ENCODE measurements at places on chromosomes 5 and 9.

DNA sequence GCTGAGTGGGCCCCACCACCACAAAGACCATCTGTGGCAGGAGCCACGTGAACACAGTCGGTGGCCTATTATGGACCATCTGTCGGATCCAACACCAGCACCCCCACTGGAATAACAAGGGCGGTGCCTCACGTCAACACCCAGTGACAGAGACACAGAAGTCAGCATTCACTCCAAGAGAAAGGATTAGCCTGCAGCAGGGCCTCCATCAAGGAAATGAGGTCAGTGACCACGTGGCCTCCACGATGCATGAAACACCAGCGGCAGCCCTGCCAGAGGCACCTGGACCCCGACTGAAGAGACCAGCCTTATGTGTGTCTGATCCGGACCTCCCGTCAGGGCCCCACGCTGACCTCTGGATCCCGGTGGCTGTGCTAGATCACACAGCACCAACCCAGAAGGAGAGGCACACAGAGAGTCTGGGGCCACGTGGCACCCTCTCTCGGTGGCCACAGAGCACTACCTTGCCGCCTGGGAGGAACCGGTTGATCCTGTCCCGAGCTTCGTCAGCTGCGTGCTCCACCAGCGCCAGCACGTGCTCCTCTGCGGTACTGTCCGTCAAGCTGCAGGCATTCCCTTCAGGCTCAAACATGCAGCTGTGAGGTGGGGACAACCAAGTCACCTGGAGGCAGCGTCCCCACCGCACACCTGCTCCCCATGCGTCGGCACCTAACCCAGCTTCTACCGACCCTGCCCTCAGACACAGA, 9.0 kb downstream of the BRD9 start:
- DNase-seq: no peak

DNA sequence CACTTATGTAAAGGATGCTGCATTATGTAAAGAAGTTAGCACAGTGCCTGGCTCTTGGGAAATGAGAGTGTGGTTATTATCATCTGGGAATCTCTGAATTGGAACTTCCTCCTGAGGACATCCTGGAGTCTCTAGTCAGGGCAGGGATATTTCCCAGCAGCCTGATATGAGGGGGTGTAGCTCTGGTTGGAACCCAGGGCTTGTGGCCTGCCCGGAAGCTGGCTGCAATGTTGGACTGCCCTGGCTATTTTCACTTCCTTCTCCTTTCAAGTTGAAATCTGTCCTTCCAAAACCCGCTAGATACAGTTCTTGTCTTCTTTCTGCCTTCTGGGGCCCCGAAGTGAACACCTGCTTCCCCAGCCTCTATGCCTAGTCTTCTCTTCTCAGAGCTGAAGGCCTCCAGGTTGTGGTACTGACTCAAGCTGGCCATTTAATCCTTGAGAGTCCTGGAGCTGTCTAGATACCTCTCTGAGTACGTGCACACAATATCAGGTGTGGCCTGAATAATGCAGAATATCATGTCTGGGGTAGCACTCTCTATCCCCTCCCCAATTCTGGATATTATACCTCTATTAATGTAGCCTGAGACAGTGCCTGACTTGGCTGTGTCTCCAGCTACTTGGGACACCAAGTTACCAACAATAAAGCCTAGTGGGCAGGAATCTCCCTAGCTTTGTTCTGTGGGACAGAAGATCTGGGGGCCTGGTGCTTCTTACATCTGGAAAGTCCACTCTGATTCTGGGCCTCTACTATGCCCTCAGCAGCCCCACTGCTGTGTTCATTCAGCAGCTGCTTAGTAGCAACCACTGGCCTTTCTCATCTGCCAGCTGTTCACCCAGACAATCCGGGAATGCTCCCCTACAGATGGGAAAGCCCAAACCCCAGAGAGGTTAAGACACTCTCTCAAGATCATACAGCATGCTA, 45.0 kb downstream of the SLC6A7 start:
- DNase-seq: no peak

DNA sequence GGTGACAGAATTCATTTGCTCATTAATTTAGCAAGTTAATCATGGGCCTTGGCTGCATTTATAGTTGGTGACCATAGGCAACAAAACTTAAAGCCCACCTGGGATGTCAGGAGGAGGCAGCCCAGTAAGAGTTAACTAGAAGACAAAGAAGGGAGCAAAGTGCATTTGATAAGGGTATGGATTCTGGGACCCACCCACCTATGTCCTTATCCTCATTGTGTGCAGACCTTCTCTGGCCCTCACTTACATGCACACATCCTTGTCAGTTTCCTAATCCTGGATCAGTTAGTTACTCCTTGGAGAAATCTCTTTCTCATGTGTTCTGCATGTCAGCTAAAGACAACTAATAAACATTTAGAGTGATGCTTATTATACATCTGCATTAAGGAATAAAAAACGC, 24.6 kb downstream of the MEF2C start:
- no peak for DNase-seq

- no peak for DNase-seq
Measured at GRCh38 chr9:132199056-132199455, 37.2 kb downstream of the NTNG2 start.

All from activated T-helper 1 cell treated with anti-CD3 and anti-CD28 coated beads, Interleukin-12 subunit alpha, Interleukin-12 subunit beta, Interleukin-2, Interleukin-4 antibody, amounts not matched to agents 30 ng/mL and 10 ng/mL and 1 ng/mL, durations not matched to agents 14 hours and 24 hours and 36 hours (primary cell).